ENCODE measurements at places on chromosomes 6 and 20.

- no peak overlapping the region for H3K27ac ChIP-seq
- no peak for DNase-seq
- no peaks in the 10 kb centered on the region for H3K36me3 ChIP-seq
Measured at GRCh38 chr6:137900815-137901214, 33.8 kb downstream of the TNFAIP3 start.

- no peak overlapping the region for H3K27ac ChIP-seq
- H3K27me3 ChIP-seq: no peaks in the 10 kb centered on the region
Measured at GRCh38 chr6:50891290-50891689, 72.6 kb downstream of the TFAP2B start.

DNA sequence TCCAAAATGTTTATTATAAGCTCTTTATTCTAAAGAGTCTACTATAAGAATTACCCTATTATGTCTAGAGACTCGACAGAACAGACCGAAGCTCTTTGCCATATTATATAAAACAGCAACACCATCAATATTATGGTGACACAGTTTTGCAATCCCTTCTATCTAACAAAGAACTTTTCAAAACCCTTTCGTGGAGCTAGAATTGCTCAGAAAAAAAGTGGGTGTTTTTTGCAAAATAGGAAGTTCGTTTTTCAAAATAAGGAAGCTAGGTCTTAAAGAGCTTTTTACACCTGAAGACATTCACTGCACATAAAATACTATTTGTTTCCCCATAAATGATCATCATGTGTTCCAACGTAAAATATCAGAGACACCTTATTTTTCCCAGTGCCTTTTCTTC is 240.0 kb downstream of the FOXC1 start:
- no peak overlapping the region for H3K4me3 ChIP-seq
- no peaks in the 10 kb centered on the region for H3K36me3 ChIP-seq

DNA sequence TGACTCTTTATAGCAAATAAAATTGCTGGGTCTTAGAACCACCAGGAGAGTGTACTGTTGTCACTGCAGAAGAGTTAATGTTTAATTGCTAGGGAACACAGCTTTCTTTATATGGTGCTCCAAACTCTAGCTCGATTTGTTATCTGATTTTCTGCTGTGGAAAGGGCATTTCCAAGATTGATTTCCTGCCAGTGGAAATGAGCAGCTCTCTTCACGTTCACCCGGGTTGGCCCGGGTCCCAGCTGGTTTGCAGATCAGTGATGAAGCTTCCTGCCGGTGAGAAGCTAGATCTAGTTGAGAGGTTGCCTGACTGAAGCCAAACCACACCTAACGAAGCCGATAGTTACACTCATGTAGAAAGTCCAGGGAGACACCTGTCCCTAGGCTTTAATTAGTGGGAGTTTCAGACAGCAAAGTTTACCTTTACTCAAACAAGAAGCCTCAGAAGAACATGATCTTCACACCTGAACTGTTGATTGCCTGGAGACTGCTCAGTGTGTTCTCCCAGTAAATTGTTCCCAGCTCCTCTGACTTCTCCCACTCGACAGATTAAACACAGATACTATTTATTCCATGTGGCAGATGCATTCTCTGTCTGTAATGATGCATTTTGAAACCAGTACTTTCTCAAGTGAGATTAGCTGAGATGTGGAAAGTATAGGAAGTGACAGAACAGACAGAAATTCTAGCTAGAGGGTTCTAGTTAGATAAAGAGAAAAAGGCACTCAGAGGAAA is 27.8 kb downstream of the PAQR8 start:
- H3K4me1 ChIP-seq: peaks cover 75% of the 10 kb centered on the region
- H3K36me3 ChIP-seq: no peaks in the 10 kb centered on the region
- H3K27me3 ChIP-seq: no peaks in the 10 kb centered on the region

DNA sequence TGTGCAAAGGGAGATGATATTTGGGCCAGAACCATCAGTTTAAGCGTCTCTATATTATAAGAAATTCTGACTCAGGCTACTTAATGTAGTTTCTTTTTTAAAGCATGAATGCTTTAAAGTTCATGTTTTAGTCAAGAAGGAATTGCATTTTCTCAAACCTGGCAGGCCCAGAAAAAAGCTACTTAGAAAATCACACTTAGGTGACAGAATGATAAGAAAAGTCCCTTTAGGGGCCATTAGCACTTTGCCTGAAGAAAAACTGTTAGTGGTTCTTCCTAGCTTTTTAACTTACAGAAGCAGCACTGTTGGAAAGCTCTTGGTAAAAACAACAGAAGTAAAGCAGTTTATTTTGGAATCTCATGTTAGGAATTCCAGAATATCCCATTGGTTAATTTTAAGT is 387.8 kb downstream of the PLCB1 start:
- H3K4me3 ChIP-seq: no peak overlapping the region
- H3K27ac ChIP-seq: no peak overlapping the region
- DNase-seq: no peak
- H3K36me3 ChIP-seq: no peaks in the 10 kb centered on the region

DNA sequence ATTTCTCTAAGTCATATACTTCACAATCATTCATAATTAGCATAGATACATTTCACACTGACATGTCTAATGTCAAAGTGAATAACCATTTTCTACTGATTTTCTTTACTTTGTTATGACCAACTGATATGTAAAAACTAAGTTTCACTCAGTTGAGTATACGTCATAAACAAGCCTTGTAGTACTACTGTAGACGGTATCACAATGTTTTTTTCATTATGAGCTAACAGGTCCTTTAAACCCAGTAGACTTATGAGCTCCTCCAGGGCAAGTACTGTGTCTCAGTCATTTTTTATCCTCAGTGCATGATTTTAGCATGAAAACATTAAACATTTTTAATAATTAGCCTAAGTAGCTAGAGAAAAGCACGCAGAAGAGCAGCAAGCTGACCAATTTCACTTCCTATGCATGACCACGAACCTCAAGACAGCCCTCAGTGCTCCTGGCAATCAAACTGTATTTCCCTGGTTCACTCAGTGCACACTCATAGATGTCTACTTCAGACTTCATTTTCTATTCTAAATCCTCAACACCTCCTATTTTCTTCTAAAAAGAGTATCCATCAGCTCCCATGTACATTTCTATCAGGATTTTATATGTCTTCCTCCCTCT is 32.0 kb upstream of the TFAP2D start:
- no peaks in the 10 kb centered on the region for H3K36me3 ChIP-seq
- H3K27me3 ChIP-seq: no peaks in the 10 kb centered on the region
- DNase-seq: no peak
- no peak overlapping the region for H3K4me3 ChIP-seq
- H3K4me1 ChIP-seq: no peaks in the 10 kb centered on the region
- H3K27ac ChIP-seq: no peak overlapping the region

GRCh38 chr6:151257985-151258445 is 18.2 kb downstream of the AKAP12 start:
- H3K27me3 ChIP-seq: no peaks in the 10 kb centered on the region
- no peak for DNase-seq
- no peak overlapping the region for H3K27ac ChIP-seq
- H3K36me3 ChIP-seq: no peaks in the 10 kb centered on the region
- no peak overlapping the region for H3K4me3 ChIP-seq
- no peaks in the 10 kb centered on the region for H3K4me1 ChIP-seq

DNA sequence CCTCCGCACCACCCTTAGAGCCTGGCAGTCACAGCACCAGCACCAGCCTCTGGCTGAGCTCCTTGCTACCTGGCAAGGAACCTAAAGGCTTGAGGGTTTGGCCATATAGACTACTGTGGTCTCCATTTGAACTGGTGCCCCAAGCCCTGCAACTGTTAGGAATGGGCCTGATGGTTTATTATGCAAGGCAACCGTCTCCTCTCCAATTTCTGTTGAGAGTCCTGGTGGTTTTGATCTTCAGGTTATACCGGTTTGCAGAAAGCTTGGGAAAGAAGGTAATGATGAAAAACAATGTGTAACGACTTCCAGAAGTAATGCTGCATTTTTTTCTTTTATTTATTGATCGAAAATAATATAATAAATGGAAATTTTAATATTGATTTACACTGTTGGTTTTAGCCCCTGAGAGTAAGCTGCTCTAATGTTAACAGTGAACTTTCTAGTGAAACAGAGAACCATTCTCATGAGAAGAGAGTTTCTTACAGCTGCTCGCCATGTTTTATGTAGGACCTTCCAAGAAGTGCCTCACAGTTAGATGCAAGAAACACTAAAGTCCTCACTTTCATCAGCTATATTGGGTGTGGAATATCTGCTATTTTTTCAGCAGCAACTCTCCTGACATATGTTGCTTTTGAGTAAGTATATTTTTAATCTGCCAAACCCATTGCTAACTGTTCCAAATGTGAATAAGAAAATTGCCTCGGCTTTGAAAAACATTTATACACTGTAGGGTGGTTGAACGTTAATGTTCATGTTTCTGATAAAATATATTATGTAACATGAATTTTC is 112.8 kb downstream of the ADGRG6 start:
- no peak overlapping the region for H3K27ac ChIP-seq
- DNase-seq: no peak
- H3K36me3 ChIP-seq: no peaks in the 10 kb centered on the region
- H3K27me3 ChIP-seq: no peaks in the 10 kb centered on the region

- H3K27ac ChIP-seq: no peak overlapping the region
- no peak for DNase-seq
- no peak overlapping the region for H3K4me3 ChIP-seq
Measured at GRCh38 chr6:2963756-2964155, 7.6 kb downstream of the SERPINB6 start.

DNA sequence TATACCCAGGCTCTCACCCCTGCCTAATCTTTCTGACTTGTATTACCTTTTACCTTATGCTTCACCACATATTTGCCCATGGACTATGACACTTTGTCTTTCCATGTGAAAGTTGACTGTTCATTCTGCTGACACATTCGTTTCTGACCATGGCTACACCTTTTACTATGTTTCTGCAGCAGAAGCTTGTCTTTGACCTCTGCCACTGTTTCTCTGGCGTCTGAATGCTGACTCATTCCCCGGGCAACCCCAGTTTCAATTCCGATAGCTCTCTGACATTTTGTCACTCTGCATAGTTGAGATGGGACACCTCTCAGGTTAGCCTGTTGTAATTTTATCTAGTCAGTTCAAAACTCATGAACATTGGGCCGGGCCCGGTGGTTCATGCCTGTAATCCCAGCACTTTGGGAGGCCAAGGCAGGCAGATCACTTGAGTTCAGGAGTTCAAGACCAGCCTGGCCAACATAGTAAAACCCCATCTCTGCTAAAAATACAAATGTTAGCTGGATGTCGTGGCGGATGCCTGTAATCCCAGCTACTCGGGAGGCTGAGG is 50.7 kb downstream of the SLC26A8 start:
- no peak overlapping the region for H3K27ac ChIP-seq
- H3K36me3 ChIP-seq: no peaks in the 10 kb centered on the region
- no peak for DNase-seq
- no peak overlapping the region for H3K4me3 ChIP-seq
- H3K27me3 ChIP-seq: no peaks in the 10 kb centered on the region

DNA sequence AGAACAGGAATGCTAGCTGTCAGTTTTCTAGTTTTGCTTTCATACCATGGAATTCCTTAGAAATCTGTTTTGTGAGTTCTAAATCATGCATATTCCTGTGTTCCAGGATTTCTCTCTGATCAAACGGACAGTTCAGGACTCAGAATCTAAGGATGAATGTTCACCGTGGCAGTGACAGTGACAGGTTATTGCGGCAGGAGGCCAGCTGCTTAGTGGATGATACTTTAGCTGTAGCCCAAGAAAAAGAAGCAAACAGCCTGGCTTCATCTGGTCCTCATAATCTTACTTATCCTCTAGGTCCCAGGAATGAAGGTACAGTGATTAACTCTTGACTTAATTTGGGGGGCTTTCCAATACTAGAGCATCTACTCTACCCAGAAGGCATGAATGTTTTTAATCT is 27.1 kb downstream of the KCTD20 start:
- H3K27ac ChIP-seq: no peak overlapping the region

- H3K27ac ChIP-seq: no peak overlapping the region
- no peak overlapping the region for H3K4me3 ChIP-seq
- no peak for DNase-seq
- H3K27me3 ChIP-seq: no peaks in the 10 kb centered on the region
- H3K4me1 ChIP-seq: peaks cover 50% of the 10 kb centered on the region
Measured at GRCh38 chr20:36926653-36927200, 24.8 kb downstream of the SAMHD1 start.

GRCh38 chr6:6585003-6585311 is 3.6 kb upstream of the LY86 start:
- H3K27me3 ChIP-seq: no peaks in the 10 kb centered on the region
- H3K4me3 ChIP-seq: no peak overlapping the region
- H3K36me3 ChIP-seq: no peaks in the 10 kb centered on the region
- no peak for DNase-seq
- H3K4me1 ChIP-seq: no peaks in the 10 kb centered on the region

GRCh38 chr6:35895560-35895959 is 25.3 kb downstream of the SRPK1 start:
- no peak overlapping the region for H3K4me3 ChIP-seq
- H3K36me3 ChIP-seq: no peaks in the 10 kb centered on the region

DNA sequence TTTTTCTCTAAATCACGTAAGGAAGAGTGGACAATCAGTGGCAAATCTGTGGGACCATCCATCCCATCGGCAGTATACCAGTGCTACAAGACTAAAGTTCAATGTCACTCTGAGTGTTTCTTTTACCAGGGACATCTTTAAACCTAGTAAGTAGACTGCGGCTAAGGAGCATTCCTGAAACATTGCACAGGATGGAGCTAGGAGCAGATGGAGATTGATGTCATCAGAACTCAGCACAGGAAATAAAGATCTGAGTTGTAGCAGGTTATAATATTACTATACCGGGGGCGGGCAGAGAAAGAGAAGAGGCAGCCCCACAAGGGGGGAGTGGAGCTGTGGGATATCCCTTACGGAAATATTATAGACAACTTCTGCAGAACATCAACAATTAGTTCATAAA is 162.1 kb downstream of the MTFR2 start:
- H3K36me3 ChIP-seq: no peaks in the 10 kb centered on the region
- no peak overlapping the region for H3K4me3 ChIP-seq
- no peaks in the 10 kb centered on the region for H3K4me1 ChIP-seq
- H3K27me3 ChIP-seq: no peaks in the 10 kb centered on the region
